ENCODE measurements at places on chromosomes 7 and 10.

GRCh38 chr7:65216469-65216868 is 157.2 kb upstream of the ZNF92 start:
- peak; percentile 64 for DNase-seq

GRCh38 chr7:134782121-134782623 is 2.7 kb downstream of the CALD1 start:
- DNase-seq = no peak

DNA sequence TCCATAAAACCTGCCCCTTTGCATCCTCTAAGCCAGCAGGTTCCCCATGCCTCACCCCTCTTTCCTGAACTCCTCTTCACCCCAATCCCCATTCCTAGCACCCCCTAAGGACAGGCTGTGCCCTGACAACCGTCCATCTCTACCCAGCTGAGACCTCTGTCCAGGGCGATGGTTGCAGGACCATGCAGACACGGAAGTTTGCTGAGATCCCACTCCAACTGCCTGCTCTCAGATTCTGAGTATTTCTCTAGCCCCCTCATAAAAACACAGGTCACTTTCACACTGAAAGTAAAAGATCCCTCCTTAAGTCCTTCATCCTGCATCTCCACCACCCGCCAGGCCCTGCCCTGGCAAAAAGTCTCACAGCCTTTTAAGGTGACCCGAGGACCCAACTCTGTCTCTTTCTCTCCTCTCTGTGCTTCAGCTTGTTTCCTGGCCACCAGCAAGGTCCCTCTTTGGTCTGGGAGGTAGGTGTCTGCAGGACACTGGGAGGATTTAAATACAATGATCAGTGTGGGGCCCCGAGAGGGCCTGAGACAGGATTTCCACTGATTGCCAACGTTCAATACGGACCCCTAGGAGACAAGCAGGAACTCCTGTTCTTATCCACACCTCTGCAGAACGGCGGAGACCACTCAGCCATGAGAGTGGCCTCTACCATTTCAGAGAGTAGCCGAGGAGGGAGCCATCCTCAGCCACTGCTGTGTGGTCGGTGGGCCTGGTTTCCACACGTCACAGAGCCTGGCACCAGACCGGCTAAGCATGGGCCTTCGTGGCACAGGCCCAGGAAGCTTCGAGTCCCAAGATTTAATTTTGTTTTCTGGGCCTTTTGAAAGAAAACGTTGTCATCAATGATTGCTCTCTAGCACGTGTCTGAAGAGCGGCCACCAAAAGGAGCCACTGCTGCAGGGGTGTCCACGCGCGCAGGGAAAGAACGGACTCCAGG is 27.9 kb downstream of the CALML3 start:
- no peak for DNase-seq

- DNase-seq = no peak
These were observed 2.0 kb upstream of the ASB13 start for GRCh38 chr10:5668429-5668828.

GRCh38 chr7:4245135-4245865 is 436.8 kb upstream of the FOXK1 start:
- no peak for DNase-seq

DNA sequence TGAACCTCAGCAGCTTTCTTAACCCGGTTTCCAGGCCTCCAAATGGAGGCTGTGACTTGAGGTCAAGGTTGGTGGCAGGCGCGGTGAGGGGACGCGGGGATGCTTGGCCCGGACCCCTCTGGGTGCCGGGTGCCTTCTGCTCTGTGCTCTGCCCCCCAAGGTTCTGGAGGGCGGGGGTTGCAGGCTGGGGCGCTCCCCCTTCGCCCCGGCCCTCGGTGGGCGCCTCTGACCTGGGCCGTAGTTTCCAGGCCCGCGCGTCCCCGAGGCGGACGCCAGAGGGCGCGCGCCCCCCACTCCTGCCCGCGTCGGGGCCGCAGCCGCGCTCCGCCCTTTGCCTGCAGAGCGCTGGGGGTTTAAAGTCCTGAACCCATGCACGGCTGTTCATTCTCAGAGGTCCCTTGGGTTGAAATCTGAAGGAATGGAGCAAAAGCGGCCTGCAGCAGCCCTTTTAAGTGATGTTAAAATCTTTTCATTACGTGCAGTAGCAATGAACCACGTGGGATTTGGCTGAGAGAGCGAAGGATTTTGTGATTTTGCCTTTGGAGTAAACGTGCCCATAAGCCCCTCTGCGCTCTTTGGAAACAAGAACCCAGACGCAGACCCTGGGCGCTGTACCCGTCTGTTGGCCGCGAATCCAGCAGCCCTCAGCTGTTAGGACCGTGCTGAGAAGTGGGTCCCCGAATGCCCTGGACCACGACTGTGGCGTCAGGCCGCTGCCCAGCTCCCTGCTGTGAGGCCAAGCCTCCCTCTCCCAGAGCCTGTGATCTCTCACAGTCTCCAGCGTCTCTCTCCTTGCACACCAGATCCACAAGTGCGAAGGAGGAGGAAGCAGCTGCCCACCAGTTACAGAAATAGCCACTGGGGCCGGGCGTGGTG is 135.0 kb downstream of the ACTR3B start:
- peak; percentile 60 for DNase-seq

DNA sequence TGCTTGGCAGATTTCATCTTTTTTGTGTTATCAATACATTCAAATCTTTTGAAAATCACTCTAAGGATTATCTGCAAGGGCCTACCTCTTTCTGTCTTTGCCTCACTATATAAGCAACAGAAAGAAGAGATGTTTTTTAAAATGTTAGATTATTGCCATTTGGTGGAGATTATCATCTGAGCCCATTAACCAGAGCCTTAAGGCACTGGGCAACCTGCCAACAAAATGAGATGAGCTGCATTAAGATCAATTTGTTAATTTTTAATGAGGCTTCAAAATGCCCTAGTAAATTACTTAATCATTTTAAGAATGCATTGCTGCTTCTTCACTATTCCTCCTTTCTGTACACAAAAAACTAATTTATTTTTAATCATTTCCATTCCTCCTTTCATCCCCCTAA is 314.1 kb downstream of the SNX13 start:
- no peak for DNase-seq

GRCh38 chr7:127194571-127194970 is 58.2 kb downstream of the GRM8 start:
- DNase-seq = no peak

DNA sequence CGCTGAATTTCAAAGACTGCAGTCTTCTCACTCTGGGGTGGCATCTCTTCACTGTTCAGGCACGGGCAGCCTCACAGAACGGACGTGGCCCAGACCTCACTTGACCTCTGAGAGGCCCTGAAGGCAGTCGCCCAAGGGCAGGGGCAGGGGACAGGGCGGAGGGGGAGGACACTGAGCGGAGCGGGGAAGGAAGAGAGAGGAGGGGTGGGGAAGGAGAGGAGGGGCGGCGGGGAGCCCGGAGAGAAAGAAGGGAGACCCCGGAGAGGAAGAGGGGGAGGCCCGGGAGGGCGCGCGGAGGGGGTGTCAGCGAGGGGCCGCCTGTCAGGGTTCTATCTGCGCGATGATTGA is 58.7 kb upstream of the COMTD1 start:
- no peak for DNase-seq

DNA sequence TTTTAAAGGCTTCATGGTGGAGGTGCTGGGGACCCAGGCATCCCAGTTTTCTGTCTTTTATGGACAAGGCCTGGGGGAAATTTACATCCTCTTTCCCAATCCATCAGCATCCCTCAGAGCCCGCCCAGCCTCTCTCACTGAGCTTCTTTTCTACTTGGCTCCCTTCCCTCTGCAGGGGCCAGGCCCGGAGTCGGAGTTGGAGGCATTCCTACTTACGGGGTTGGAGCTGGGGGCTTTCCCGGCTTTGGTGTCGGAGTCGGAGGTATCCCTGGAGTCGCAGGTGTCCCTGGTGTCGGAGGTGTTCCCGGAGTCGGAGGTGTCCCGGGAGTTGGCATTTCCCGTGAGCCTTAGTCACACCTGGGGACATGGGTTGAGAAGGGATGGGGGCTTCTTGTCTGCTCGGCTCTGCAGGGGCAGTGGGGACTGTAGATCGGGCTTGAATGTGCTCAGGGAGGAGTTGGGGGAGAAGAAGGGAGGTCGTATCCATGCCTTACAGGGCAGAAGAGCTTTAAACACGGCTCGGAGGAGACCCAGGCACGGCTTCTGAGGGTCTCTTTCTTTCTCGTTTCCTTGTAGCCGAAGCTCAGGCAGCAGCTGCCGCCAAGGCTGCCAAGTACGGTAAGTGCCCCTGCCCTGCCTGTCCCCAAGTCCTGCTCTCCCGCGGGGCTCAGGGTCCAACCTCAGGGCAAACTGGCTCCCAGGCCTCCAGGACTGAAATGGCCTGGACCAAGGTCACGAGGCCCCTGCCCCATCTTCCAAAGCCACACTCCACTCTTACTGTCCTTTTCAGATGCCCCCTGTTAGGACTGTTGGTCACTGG is 27.3 kb upstream of the LIMK1 start:
- no peak for DNase-seq

GRCh38 chr10:88297103-88297502 is 286.0 kb downstream of the RNLS start:
- no peak for DNase-seq

DNA sequence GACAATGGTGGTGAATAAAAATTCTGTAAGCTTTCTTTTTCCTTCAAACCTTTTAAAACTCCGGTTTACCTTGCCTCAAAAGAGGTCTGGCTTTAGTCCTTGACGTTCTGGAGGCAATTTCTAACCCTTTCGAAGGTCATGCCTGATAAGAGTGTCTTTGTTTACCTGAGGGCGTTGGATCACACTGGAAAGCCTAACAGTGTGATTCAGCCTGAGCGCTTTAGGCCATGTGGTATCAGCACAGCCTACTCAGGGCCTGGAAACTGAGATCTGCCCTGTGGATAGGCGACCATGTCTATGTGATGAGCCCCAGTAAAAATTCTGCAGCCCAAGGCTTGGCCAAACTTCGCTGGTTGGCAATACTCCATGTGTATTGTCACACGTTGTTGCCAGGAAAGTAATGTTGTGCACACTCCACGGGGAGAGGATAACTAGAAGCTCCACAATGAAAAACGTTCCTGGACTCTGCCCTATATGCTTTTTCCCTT is 10.7 kb downstream of the CCDC6 start:
- no peak for DNase-seq

GRCh38 chr7:55224810-55225209 is 140.3 kb upstream of the LANCL2 start:
- no peak for DNase-seq

DNA sequence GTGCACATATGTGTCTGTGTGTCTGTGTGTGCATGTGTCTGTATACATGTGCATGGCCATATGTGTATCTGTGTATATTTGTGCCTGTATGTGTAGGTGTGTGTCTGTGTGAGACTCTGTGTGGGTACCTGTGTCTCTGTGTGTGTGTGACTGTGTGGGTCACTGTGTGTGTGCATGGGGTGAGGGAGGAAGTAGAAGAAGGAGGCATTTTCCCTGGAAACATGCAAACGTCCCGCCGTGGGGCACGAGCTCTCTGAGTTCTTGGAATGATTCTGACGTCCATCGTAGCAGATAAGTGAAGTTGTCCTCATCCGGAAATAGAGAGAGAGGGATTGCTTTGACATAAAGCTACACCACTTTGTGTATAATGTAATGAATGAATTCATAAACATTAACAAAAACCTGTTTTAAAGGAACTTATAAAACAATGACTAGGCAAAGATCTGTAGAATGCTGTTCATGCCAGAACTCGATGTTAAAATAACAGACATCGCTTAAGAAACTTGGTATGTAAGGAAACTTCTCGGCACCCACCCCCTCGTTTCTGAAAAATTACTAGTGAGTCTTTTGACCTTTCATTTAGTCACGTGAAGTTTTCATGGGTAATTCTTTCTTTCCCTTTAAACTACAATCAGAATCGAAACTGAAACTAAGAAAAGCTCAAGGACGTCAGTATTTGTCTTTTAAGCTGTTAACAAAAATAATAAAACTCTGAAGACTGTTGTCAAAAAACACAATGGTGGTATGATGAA is 43.6 kb upstream of the KLF6 start:
- DNase-seq = no peak

DNA sequence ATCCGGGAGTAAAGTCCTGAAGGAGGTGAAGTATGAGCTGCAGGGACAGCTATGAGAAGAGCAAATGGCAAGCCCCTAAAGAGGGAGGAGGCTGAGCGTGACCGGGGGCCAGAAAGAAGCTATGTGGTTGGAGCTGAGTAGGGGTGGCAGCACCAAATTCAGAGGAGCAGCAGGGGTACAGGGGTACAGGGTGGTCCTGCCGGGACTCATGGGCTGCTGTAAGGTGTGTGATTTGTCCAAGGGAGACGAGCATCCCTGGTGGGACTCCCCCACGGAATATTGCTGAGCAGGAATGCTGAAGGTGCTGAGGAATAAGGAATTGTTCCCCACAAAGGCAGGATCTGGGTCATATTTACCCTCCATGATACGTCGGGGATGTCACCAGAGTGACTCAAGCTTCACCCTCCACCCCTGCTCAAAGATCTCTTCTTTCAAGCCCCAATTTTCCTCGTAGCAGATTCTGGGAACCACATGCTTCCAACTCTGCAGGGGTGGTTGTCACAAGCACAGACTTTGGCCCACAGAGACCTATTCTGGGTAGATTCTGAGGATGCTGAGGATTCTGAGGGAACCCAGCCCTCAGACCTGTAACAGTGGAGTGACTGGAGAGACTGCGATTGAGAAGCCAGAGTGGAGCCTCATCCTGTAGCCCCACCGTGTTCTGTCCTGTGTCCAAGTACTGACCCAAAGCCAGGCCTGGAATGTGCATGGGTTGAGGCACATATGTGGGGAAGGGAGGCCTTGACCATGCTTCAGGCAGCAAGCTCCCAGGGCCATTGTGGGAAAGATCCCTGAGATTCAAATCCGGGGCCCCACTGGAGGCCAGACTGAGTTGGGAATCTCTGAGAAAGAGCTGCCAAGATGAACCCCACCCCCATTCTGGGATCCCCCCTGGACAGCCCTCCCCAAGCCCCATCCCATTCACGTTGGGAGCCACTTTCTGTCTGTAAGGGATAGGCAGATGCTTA is 4.2 kb downstream of the SFTPD start:
- DNase-seq = no peak

GRCh38 chr10:5645944-5646617 is 20.3 kb downstream of the ASB13 start:
- DNase-seq = no peak

- no peak for DNase-seq
These were observed 24.3 kb upstream of the DOCK1 start for GRCh38 chr10:126880926-126881325.

DNA sequence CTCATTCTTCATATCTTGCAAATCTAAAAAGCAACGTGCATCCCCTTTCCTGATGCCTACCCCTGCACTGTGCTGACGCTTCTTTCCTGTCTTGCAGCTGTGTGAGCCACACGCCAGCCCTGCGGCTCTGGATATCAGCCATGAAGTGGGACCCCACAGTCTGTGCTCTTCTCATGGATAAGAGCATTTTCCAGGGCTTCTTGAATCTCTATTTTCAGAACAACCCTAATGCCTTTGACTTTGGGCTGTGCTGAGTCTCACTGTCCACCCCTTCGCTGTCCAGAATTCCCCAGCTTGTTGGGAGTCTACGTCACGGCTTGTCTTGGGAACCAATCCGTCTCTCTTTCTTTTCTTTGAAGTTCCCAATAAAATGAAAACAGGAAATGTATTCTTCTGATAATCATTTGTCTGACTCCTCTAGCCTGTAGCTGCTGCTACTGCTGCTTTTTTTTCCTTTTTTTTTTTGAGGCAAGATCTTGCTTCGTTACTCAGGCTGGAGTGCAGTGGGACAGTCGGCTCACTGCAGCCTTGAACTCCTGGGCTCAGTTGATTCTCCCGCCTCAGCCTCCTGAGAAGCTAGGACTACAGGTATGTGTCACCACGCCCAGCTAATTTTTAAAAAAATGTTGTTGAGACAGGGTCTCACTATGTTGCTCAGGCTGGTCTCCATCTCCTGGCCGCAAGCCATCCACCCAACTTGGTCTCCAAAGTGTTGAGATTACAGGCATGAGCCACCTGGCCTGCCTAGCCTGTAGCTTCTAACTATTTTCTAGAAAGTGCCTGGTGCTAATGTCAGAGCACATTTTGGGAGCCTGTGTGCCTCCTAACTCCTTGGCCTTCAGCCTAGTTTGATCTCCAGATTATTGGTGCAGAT is 30.3 kb downstream of the GSTO2 start:
- no peak for DNase-seq
